ENCODE measurements at places on chromosomes 4 and X. TPM values are rescaled to one million over a fixed set of nuclear protein-coding genes. Genes with fewer than 3 reads are reported as not detected.

DNA sequence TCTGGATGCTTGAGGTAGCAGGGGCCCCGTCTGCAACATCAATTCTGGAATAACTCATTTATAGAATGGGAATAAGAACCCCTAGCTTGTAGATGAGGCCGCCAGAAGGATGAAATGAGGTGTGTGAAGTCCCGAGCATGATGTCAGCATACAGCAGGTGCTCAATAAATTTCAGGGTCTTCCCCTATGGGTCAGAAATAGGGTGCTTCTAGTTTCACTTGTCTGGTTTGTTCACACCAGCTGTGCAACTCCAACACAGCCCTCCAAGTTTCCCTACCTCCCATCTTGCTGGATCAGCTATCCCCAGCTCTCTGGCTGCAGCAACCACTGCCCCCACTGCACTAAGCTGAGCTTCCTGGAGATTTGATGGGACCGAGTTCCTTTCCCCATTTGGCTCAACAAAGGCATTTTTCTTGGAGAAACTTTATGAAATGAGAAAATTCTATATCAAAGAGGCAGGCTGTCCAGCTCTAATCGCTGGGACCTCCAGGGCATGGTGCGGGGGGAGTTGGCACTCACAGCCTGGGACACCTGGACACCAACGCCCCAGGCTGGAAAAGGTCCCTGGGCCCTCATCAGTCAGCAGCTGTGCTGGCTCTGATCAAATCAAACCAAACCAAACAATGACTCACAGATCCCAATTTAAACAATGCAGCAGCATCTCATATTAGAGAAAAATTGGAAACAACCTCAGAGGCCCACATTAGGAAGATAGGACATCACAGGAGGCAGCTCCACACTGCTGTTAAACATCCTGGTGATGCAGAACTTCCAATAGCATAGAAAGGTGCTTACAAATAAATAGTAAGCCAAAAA lies 13.3 kb downstream of the SLC2A9 start:
- H3K4me1 ChIP-seq = peaks cover 63% of the 10 kb centered on the region
- no peaks in the 10 kb centered on the region for H3K27me3 ChIP-seq
- no peak for DNase-seq
- peaks cover 3% of the 10 kb centered on the region for H3K36me3 ChIP-seq
- no peak overlapping the region for H3K27ac ChIP-seq

DNA sequence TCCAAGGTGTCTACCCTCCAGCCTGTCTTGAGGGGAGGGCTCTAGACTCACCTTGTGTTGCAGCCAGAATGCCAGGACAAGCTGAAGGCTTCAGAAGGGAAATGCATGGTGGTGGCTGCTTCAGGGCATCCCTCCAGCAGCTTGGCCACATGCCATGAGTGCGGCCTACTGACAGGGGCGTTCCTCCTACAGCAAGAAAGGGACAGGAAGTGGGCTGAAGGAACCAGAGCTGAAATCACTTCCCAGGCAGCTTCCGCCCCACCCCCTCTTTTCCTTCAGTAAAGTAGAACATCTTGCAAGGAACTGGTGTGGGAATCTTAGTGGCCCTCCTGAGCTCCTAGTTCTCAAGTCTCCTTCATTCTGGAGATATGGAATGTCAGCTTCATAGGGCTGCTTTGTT lies 167.5 kb upstream of the DGKK start:
- H3K4me3 ChIP-seq = no peak overlapping the region
- no peak for DNase-seq
- no peaks in the 10 kb centered on the region for H3K4me1 ChIP-seq
- H3K27ac ChIP-seq = no peak overlapping the region
- H3K27me3 ChIP-seq = no peaks in the 10 kb centered on the region

CNGA1 gene
- not detected for total RNA-seq

POU3F4 gene
- total RNA-seq = not detected

DNA sequence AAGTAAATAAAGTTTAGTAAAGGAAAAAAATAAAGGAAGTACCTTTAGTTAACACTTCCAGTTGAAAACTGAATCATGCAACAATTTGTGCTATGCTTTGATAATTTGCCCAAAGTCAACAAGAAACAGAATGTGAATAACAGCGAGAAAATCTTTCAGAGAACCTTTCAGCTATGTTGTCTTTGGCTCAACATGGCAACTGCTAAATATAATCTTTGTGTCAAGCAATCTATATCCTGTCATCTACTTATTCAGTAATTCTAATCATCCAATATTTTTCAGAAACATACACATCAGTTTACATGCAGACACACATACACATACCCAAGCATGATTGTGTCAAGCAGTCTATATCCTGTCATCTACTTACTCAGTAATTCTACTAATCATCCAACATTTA lies 136.0 kb upstream of the PABPC4L start:
- no peak overlapping the region for H3K4me3 ChIP-seq
- H3K36me3 ChIP-seq = no peaks in the 10 kb centered on the region
- no peaks in the 10 kb centered on the region for H3K4me1 ChIP-seq
- no peak overlapping the region for H3K27ac ChIP-seq

GRCh38 chr4:72942565-72942964 lies 127.0 kb downstream of the COX18 start:
- H3K36me3 ChIP-seq = no peaks in the 10 kb centered on the region
- H3K4me1 ChIP-seq = no peaks in the 10 kb centered on the region
- no peak overlapping the region for H3K27ac ChIP-seq
- no peaks in the 10 kb centered on the region for H3K27me3 ChIP-seq

DNA sequence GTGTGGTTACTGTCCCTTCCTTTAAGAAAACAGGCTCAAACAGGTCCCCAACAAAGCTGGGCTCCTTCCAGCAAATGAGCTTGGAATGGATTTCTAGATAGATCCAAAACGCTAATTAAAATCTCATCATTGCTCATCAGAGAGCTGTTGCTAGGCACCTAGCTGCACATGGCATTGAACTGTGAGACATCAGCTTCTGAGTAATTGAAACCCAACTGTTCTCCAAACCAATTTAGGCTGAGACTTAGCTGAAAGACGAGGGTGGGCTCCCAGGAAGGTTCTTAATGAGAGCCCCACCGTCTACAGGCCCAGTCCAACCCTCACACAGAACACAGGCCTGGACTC lies 59.1 kb downstream of the FAM184B start:
- no peak overlapping the region for H3K27ac ChIP-seq
- no peaks in the 10 kb centered on the region for H3K4me1 ChIP-seq
- no peak overlapping the region for H3K4me3 ChIP-seq
- H3K27me3 ChIP-seq = no peaks in the 10 kb centered on the region

- H3K27ac ChIP-seq = no peak overlapping the region
- no peaks in the 10 kb centered on the region for H3K4me1 ChIP-seq
- no peak overlapping the region for H3K4me3 ChIP-seq
- no peaks in the 10 kb centered on the region for H3K27me3 ChIP-seq
These were observed 63.7 kb downstream of the HMGB2 start for GRCh38 chr4:173270312-173271027.

- H3K27ac ChIP-seq = no peak overlapping the region
- DNase-seq = peak; percentile 18
- no peak overlapping the region for H3K4me3 ChIP-seq
- peaks cover 3% of the 10 kb centered on the region for H3K27me3 ChIP-seq
- H3K36me3 ChIP-seq = no peaks in the 10 kb centered on the region
These were observed 174.1 kb downstream of the RBMX2 start for GRCh38 chrX:130575831-130576389.

CT55 gene
- total RNA-seq = not detected

- no peak overlapping the region for H3K4me3 ChIP-seq
- no peaks in the 10 kb centered on the region for H3K36me3 ChIP-seq
- H3K27me3 ChIP-seq = no peaks in the 10 kb centered on the region
- H3K27ac ChIP-seq = no peak overlapping the region
- no peaks in the 10 kb centered on the region for H3K4me1 ChIP-seq
These were observed 249.2 kb downstream of the MID1IP1 start for GRCh38 chrX:39050427-39050826.

RHOH gene
- total RNA-seq = 126 TPM

RAB9A gene
- 16.8 TPM for total RNA-seq

DNA sequence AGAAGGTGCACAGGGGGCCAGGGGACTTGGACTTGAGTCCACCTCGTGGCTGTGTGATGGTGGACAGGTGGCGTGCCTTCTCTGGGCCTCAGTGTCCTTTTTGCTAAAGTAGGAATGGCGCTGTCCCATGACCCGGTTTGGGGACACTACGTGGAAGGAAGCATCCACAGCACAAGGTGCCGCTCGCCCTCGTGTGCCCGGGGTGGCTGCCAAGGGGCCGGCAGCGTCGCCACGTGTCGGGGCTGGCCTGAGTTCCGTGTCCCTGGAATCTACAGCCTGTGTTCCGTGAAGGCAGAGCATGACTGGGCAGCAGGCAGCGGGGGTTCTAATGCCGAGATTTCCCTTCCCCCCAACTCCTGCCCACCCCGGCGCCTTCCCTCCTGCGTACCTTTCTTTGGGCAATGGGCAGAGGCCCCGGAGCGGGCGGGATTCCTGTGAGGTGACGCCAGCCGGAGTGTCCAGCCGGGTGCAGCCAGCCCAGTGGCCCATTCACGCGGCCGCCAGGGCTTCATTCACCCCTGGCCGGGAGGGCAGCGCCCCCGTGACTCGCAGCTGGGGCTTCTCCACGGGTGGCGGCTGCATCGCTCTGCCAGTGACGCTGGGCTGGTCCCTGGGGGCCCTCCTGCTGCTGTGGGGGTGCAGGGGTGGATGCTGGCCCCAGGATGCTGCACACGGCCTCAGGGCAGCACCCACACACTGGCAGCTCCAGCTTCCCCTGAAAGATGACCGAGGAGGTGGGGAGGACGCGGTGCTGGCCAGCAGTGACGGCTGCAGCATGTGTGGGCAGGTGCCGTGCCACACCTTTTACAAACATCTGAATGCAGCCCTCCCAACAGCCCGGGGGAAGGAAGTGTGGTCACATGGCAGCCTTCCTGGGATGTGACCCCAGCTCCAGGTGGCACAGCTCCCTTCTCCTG lies 21.2 kb downstream of the DOK7 start:
- H3K27me3 ChIP-seq = peaks cover 13% of the 10 kb centered on the region
- H3K4me1 ChIP-seq = peaks cover 2% of the 10 kb centered on the region
- no peak overlapping the region for H3K4me3 ChIP-seq
- DNase-seq = no peak
- H3K36me3 ChIP-seq = no peaks in the 10 kb centered on the region

GRCh38 chrX:132414404-132414803 lies 74.4 kb downstream of the MBNL3 start:
- no peak overlapping the region for H3K27ac ChIP-seq
- no peaks in the 10 kb centered on the region for H3K36me3 ChIP-seq
- H3K27me3 ChIP-seq = no peaks in the 10 kb centered on the region
- H3K4me1 ChIP-seq = no peaks in the 10 kb centered on the region

VEGFC gene
- not detected for total RNA-seq

GRCh38 chrX:2176733-2177132 lies 324.0 kb downstream of the DHRSX start:
- H3K4me3 ChIP-seq = no peak overlapping the region
- no peak overlapping the region for H3K27ac ChIP-seq
- peaks cover 5% of the 10 kb centered on the region for H3K36me3 ChIP-seq
- H3K4me1 ChIP-seq = no peaks in the 10 kb centered on the region
- no peaks in the 10 kb centered on the region for H3K27me3 ChIP-seq
- DNase-seq = no peak

CT47B1 gene
- total RNA-seq = not detected

DNA sequence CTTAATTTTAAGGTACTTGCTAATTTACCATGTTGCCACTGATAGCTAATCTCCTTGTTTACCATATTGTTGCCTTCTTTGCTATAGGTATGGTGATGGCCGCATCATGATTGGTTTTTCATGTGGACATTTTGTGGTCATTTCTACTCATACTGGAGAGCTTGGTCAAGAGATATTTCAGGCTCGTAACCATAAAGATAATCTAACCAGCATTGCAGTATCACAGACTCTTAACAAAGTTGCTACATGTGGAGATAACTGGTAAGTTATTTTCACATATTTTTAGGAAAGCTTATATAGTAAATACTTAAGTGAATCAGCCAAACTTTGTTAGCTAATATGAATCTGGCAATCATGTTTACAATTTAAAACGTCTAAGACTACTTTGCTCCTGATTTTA lies 23.1 kb downstream of the WDR19 start:
- no peak overlapping the region for H3K4me3 ChIP-seq
- no peaks in the 10 kb centered on the region for H3K27me3 ChIP-seq
- peaks cover 17% of the 10 kb centered on the region for H3K36me3 ChIP-seq
- no peak for DNase-seq

All from activated CD4-positive, alpha-beta memory T cell treated with anti-CD3 and anti-CD28 coated beads, Interleukin-2, amount 10 ng/mL, durations not matched to agents 7 days and 5 days (primary cell).